PC-3 (cell line): ENCODE measurements at places on chromosomes 7 and 10.

DNA sequence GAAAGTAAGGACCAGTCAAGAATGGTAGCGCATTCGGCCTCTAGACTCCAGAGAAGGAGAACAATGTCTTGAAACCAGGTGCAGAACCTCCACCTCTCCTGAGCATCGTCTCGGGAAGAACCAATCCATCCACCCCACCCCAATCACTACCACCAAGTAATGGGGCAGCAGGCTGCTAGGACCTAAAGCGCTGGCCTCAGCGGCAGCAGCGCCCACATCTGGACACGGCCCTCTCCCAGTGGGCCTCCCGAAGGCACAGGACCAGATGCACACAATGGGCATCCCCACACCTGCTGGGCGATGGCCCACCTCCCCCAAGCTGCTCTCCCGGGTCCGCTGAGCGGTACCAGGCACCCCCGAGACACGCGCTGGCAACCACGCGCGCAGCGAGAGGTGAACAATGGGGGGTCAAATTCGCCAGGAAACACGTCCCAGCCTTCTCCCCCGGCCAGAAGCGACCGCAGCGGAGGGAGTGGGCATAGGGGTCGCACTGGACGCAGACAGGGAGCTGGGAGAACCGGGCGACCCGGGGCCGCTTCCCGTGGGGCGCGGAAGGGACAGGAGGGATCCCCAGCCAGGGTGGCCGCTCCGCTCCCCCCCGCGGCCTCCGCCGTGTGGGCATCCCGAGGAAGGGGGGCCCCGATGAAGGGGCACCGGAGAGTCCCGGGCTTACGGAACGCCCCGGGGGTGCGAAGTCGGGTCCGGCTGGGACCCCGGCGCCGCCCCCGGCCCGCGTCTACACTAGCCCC, 506 bp downstream of the CTTNBP2 start:
- no peak for DNase-seq

DNA sequence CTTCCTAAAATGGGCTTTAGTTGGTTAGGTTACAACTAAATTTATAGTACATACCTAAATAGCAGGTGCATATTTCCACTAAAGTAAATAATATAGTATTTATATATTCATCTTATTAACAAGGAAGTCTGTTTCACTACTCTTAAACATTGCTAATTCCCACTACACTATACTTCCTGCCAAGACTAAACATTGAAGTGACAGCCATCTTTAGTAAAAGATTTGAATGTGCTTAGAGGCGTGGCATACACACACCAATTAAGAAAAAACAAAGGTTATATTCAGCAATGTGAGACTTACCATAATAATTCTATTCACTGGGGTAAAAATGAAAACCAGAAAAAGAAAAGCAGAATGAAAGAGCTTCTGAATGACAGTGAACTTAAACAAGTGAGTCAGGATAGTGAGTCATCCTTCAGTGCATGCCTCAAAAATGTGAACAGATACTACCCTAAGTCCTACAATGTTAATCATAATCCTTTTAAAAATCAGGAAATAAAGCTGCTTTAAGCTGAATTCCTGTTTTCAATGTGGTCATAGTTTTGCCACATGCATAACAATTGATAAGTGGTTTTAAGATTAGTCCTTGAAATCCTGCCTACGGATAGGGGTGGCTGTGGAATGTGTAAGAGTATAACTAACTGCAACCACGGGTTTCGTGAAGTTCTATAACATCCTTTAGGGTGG, 59.4 kb downstream of the USP6NL start:
- peak; percentile 79 for DNase-seq

- peak; percentile 45 for DNase-seq
Observed at GRCh38 chr10:58642283-58642682, 129.6 kb downstream of the BICC1 start.

DNA sequence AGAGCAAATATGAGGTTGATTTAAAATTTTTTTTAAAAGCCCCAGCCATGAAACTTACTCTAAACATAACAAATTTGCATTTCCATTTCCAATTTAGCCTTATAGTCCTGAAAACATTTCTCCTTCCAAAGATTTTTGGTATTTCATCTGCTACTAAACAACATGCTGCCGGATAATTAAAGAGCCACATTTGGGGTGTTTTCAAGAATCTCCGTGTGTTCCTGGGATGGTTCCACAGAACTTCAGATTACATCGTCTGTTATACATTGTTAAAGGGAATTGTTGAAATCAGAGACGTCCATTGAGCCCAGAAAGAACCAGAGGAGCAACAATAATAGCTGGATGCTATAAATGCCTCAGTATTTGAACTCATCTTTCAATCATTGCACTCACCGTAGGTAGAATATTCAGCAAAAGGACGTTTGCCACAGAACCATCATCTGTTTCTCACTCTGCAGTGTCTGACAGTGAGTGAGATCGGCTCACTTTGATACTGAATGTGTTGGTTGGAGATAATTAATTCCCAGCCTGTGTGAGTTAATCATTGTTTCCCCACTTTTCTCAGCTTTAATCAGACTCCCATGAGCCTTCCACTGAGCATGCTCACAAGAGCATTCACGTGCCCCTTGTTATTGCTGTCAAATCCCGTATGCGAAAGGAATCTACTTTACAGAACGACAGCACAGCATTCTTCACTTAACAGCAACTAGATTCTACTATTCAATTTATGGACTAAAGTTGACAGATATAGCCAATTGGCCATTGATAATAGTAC, 128.4 kb upstream of the PALS2 start:
- no peak for DNase-seq

- no peak for DNase-seq
Observed at GRCh38 chr7:11625669-11626068, 206.3 kb downstream of the THSD7A start.

DNA sequence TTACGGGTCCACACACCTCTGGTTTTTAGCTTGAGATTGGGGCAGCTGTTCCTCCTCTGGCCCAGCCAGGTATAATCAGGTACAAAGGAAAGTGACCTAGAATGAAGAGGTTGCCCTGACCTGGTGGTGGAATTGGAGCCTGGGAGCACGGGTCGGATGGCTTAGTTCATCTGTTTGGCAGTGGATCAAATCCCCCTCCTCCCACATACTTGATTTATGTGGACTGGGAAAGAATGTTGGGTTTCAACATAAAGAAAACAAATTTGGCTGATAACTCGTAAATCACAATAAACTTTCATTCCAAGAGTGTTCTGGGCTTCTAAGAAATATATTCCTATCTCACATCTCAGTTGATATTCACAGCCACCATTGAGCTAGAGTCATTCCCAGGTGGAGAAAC, 186.8 kb downstream of the CUX1 start:
- DNase-seq, result no peak

DNA sequence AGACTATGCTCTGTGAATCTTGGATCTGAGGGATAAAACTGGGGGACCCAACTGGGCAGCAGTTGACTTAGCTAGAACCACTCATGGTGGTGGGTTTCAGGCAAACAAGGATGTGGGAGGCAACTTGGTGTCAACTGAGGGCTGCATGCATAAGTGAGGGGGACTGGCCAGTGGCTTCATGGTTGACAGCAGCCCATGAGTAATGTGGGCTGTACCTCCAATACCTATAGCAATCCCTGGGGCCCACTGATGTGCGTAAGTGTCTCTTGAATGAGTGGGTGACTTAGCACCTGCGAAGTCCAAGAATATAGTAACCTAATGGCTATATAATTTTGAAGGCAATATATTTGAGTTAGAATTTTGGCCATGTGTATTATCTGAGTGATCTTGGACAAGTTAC, 13.7 kb upstream of the MAP3K8 start:
- no peak for DNase-seq
